CD8-positive, alpha-beta memory T cell (primary cell): ENCODE measurements at places on chromosomes 6 and 20. TPM values are rescaled to one million over a fixed set of nuclear protein-coding genes. Genes with fewer than 3 reads are reported as not detected.

DNA sequence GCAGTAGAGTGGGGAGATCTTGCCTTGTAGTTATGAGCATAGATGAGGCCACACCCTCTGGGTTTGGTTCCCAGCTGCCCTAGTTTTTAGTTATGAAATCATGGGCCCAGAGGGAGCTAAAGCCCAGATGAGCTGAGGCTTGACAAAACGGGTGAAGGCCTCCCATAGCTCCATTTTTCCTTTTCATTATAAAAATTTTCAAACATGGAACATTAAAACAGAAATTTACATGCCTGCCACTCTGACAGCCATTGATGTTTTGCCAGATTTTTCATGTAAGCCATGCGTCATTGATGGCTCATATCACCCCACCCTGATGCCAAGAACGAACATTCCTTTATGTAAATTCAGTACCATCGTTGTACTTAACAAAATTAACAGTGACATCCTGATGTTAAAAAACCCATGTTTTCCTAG is 67.9 kb downstream of the IGF2R start:
- H3K36me3 ChIP-seq = peaks cover 49% of the 10 kb centered on the region
- H3K27ac ChIP-seq = no peak overlapping the region
- DNase-seq = no peak
- no peaks in the 10 kb centered on the region for H3K27me3 ChIP-seq
- no peak overlapping the region for H3K4me3 ChIP-seq

SLC22A16 gene
- polyA plus RNA-seq = not detected

OR2H2 gene
- not detected for polyA plus RNA-seq

SAMD3 gene
- polyA plus RNA-seq = 220 TPM
